Stimulated activated CD8-positive, alpha-beta memory T cell treated with anti-CD3 and anti-CD28 coated beads, Interleukin-7, amount 100 ng/mL, for 1 hour (primary cell): ENCODE measurements at places on chromosomes 12 and 14.
A peak's percentile ranks its signal among the peaks of the same experiment; 100 is the strongest.

GRCh38 chr14:21248739-21249411 lies 20.4 kb downstream of the HNRNPC start:
- no peak for DNase-seq

GRCh38 chr14:100056964-100057795 lies 8.0 kb upstream of the EVL start:
- DNase-seq = no peak

DNA sequence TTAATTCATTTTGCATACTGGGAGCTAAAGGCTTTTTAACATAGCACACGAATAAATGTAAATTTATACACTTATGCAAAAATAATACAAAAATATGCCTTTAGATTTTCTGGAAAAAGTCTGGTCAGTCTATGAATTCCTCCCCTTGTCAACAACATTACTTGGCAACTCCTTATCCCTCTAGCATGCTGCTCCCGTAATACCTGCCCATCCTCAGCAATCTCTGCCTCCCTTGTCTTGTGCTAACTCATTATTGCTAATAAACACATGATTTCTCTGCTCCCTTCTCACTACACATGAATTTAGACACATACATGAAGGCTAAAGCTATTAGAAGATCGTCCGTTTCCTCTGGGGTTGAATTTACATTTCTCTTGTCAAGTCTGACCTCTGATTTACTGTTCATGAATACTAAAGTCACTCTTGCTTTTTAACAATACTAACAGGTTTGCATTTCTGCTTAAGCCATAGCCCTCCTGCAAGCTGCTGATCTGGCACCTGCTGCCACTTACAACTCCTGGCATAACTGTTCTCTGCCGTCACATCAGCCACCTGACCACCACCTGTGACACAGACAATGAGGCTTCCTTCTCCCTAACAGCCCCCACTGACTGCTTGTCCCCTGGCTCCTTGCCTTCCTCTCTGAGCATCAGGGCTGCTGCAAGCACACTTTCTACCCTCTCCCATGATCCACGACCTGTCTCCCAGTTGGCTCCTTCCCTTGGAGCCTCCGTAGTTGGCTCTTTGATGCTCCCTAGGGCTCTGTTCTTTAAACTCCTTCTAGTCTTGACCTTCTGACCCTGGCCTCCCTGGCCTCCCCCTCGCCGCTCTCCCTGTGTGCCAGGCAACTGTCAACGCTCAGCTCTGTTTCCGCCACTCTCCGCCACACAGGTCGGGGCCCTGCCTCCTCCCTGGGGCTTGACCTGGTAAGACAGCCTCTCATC lies 177.6 kb downstream of the CALM1 start:
- no peak for DNase-seq

- DNase-seq = no peak
Measured at GRCh38 chr14:102389246-102389645, 26.5 kb downstream of the TECPR2 start.

DNA sequence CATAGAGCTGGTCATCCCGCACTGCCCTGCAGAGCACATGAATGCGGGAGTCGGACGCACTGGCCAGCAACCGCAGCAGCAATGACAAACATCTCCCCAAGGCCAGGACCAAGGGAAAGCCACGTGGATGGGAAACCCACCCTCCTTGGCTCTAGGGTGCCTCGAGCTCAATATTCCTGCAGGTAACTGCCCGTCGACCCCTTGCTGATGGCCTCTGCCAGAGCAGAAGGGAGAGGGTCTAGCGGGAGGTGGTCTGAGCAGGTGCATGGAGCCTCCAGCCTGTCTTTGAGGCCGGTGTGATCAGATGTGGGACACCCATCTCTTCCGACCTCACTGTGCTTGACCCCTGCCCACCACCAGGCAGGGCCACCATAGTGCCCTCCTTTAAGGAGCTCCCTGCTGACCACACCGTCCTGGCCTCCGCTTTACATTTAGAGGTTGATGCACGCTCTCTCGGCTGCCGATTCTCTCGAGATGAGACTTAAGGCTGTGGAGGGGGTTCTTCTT lies 89.7 kb downstream of the PIWIL1 start:
- DNase-seq = no peak

DNA sequence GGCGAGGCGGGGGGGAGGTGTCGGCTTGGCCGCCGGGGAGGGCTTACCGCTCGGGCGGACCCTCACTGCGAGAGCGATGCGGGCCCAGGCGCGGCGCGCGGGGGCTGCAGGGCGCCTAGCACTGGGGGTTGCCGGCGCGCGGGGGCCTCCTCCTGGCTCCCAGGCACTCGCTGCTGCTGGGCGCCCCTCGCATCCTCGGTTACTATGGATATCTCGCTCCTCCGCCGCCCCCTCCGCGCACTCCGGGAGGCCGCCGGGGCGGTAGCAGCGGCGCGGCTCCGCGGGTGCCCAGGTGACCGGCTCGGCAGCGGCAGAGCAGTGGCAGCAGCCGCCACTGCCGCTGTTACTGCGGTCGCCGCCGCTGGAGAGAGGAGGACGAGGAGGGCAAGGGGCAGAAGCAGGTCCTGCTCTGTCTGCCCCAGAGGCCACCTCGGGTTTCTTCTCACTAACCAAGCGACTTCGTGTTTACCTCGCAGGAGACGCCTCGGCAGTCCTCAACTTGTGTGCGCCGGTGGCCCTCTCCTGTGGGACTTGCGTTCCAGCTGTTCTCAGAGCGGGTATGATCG lies 250.1 kb downstream of the APAF1 start:
- DNase-seq = no peak

DNA sequence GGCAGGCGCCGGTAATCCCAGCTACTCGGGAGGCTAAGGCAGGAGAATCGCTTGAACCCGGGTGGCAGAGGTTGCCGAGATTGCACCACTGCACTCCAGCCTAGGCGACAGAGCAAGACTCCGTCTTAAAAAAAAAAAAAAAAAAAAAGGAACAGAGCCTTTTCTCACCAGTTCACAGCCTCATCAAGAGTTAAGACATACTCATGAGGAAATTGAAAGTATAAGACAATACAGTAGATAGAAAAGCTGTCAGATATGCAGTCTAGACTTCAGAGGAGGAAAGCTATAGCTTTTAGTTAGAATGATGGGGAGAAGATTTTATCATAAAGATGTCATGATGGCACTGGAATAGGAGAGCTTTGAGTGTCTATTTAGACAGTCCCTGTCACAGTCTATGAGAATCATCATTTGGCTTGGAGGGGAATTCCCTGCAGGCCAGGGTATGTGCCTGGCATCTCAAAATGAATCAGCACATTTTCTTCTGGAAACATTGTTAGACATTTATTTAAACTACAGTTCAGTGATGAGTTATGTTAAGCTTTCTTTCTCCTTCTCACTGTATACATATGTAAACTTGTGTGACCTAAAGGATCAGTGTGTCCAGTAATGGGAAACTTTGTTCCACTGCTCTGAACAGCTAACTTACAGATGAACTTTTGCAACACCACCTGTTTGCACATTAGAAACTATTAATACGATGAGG lies 2.9 kb upstream of the RAB35 start:
- DNase-seq = no peak

- no peak for DNase-seq
Measured at GRCh38 chr12:4710113-4710512, 10.1 kb upstream of the GALNT8 start.

DNA sequence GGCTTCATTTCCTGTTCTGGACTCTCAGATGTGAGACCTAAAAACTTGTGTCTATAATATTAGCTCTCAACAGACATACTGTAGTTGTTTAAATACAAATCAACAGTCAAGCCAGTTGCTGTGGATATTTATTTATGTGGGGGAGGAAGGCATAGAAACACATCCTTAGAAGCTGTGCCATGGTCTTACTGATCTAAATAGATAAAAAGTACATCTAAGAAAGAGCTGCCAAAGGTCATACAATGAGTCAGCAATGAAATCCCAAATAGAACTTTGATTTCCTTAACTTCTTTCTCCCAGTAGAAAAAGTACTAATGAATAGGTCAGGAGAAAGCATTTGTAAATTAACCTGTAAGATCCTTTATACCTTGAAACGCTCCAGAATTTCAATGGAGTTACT lies 185.1 kb downstream of the AKAP6 start:
- no peak for DNase-seq

- DNase-seq = no peak
Measured at GRCh38 chr14:77039285-77040058, 11.0 kb upstream of the IRF2BPL start.

DNA sequence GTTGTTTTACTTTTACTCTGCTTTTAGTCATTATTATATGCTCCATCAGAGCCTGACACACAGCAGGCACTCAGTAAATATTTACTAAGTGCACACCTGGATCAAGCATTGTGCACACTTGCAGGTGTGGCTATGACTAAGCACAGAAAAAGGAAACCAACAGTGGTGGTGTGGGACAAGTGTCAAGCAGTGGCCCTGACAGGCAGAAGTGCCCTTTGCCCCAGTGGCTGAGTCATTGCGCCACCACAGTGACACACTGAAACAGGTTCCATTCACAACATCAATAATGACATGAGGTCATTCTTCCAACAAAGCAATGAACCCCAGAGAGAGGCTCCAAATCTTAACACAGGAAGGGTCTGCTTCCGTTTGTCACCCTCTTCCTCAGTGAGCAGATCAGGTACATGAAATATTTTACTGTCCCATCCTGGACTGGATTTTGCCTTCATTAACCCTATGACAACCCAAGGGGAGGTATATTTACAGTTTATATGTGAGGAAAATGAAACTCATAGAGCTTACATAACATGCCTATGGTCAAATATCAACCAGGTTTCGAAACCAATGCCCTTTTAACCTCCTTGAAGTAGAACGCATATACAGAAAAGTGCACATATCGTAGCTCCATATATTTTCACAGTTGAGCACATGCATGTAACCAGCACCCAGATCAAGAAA lies 82.6 kb upstream of the GTF2A1 start:
- DNase-seq = no peak

- DNase-seq = no peak
Measured at GRCh38 chr14:92596331-92596907, 82.8 kb downstream of the RIN3 start.

GRCh38 chr14:91371990-91372375 lies 45.6 kb downstream of the CCDC88C start:
- no peak for DNase-seq

DNA sequence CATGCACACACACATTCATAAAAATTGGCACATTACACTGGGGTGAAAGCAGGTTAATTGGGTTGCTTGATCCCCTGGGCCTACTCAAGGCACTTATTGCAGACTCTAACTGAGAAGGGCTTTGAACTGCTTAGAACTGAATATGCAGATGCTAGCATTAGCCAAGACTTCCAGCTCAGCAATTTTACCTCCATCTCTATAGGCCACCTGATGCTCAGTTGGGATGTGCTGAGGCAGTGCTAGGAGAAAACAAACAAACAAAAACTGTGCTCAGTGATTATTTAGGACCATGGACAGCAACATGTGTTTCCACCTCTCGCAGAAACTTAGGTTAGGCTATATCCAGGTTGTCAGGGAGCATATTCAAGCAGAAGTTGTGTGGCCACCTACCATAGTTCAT lies 124.8 kb upstream of the WSCD2 start:
- DNase-seq = no peak

GRCh38 chr12:47039756-47040155 lies 39.7 kb upstream of the PCED1B start:
- no peak for DNase-seq

GRCh38 chr12:48285751-48286650 lies 64.7 kb downstream of the ZNF641 start:
- DNase-seq = no peak

DNA sequence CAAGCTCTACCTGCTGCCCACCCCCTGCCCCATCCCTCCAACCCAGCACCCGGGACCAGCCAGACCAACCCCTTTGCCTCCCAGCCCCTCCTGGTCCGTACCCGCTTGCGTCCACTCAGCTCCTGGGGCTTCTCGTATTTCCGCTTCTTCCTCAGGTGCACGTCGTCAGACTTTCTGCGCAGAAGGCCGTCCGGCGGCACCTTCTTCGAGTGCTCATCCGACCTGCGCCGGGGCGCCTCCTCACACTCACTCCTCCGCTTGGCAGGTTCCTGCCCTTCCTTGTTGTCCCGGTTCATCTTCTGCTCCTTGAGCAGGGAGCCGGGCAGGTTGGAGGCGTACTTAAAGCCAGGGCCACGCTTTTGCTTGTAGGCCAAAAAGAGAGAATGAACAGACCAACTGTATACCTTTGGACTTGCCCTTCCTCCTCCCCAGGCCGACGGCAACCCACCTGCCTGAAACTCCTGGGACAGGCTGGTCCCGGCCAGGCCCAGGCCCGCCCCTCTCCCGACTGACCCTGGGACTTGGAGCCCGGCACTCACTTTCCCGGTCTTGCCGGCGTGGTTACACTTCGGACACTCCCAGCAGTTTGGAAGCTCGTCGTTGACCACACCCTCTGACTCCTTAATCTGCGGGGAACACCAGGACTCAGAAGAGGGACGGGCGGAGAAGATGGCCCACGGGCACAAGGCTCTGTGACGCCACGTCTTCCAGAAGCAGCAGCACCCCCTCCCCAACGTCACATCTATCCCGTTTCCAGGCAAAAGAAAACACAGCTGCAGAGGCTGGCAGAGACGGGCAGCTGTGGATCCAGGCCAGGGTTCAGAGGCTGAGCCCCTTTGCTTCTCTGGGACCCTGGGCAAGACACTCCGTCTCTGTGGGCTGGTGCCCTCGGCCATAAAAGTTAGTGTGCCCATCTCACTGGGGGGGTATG lies 44.3 kb downstream of the RNF34 start:
- DNase-seq = no peak

- no peak for DNase-seq
Measured at GRCh38 chr12:2083008-2083407, 30.2 kb downstream of the CACNA1C start.

- peak; percentile 62 for DNase-seq
Measured at GRCh38 chr12:103929046-103929783, 995 bp upstream of the HSP90B1 start.

- no peak for DNase-seq
Measured at GRCh38 chr14:62001963-62002362, 239.7 kb downstream of the SNAPC1 start.

- DNase-seq = no peak
Measured at GRCh38 chr14:34203251-34203722, 252.4 kb upstream of the EGLN3 start.

DNA sequence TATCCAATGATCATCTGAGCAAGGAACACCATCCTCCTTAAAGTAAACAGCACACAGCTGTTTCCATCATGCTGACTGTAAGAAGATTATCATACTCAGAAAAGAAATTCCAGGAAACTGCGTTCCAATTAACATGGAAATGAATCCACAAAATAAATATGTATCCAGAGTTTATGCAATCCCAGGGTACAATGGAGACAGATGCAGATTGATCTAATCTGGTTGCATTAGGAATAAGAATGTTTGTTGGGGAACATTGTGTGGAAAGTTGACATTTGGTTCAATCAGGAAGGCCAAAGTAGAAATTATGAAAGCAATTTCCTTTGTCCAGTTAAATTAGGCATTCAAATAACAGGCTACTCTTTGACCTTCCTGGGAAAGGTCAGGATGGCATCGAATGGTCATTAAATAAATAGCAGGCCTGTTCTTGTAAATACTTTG lies 236.9 kb upstream of the AMIGO2 start:
- DNase-seq = no peak

DNA sequence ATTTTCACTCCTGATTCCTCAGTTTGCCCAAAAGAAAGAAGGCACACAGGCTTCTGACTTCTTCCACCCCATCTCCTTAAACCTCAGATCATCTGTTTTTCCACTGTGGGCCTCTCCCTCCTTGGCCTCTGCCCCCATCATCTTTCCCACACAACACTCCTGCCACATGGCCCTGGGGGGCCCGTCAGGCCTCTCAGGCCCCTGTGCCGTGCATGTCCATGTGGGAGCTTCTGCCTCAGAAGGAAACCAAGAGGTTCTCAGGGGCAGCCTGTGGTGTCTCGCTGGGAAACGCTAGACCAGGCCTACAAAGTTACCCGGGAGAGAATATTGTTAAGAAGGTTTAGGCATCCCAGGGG lies 8.0 kb downstream of the KLHL33 start:
- no peak for DNase-seq

- no peak for DNase-seq
Measured at GRCh38 chr12:102951841-102952240, 5.6 kb upstream of the ASCL1 start.
